Activated CD8-positive, alpha-beta T cell treated with anti-CD3 and anti-CD28 coated beads, Interleukin-2, amount 10 ng/mL, durations not matched to agents 7 days and 5 days (primary cell): ENCODE measurements at places on chromosomes 16 and 17. TPM values are rescaled to one million over a fixed set of nuclear protein-coding genes. Genes with fewer than 3 reads are reported as not detected.

The KRTAP3-2 gene
- not detected for total RNA-seq

- peak; percentile 39 for DNase-seq
Observed at GRCh38 chr17:16215002-16215272, 397 bp downstream of the NCOR1 start.

GRCh38 chr16:5509336-5509735 lies 411.7 kb upstream of the EEF2KMT start:
- DNase-seq = no peak

DNA sequence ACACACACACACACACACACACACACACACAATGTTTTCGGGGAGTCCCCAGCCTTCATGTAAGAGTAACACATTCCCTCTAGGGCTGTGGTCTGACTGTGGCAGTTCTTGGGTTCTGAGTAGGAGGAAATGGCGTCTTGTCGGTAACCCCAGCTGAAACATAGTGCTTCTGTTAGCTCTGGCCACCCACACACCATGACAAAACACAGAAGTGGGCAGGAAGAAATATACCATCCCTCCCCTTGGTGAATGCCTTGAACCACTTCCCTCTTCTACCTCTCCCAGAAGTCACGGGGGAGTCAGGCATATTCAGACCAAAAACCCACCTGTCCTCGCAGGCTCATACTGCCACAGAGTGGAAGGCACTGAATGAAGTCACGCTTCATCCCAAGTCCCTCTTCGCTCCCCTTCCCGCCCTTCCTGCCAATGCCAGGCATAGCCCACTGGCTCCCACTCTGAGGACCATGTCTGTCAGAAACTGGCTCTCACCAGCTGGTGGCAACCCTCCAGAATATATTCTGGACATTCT lies 11.5 kb downstream of the SLC35B1 start:
- DNase-seq = peak; percentile 86

DNA sequence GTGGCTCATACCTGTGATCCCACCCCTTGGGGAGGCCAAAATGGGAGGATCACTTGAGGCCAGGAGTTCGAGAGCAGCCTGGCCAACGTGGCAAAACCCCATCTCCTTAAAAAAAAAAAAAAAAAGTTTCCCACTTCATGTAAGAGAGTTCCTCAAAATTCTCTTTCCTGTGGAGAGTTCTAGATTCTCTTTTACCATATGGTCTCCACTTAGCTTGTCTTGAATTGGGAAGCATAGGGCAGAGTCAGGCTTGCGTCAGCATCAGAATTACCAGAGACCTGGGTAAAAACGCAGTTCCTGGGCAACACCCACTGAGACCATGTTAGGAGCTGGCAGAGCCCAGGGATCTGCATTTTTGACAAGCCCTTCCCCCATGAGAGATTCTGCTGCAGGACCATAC lies 158.4 kb downstream of the CCDC182 start:
- no peak for DNase-seq

The G6PC1 gene
- total RNA-seq = not detected
